ENCODE measurements at places on chromosomes 7 and 10.

DNA sequence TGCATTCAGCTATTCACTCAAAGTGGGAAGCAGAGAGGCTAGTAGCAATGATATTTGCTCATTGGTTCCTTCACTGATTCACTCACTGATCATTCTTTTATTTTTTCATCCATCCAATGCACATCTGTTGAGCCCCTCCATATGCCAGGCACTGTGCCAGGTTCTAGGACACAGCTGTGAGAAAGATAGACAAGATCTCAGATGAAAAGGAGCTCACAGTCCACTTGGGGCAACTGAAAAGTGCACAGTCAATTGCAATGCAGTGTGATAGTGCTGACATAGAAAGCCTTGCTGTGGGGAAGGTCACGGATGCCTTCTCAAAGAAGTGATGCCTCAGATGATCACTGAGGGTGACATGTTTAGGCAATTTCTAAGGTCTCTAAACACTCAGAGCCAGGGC lies 262.3 kb downstream of the PTEN start:
- DNase-seq, result no peak

DNA sequence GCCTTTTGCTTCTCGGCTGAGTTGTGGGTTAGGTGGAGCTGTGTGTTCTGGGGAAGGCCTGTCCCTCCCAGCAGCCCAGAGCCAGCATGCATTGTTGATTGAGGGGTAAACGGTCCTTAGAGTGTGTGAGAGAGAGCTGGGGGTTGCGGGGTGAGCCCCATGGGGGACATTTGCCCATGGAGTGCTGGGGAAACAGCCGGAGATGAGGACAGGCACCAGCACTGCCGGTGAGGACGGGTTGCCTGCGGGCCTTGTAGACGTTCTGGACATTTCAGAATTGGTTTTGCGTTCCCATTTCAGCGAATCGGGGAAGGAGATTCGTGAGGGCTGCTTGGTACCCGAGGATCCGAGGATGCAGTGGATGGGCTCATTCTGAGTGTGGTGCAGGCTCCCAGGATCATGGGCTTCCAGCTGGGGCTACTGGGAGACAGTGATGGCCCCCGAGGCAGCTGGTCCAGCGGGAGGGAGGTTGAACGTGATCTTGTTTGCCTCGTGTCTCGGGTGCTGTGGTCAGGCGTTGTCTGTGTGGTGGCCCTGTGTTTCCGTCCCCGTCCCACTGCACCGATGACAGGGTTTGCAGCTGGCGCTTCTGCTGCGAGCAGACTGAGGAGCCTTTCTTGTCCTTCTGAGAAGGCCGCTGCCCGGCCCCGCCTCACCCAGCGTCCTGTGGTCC lies 113.9 kb downstream of the CYTH3 start:
- no peak for DNase-seq

DNA sequence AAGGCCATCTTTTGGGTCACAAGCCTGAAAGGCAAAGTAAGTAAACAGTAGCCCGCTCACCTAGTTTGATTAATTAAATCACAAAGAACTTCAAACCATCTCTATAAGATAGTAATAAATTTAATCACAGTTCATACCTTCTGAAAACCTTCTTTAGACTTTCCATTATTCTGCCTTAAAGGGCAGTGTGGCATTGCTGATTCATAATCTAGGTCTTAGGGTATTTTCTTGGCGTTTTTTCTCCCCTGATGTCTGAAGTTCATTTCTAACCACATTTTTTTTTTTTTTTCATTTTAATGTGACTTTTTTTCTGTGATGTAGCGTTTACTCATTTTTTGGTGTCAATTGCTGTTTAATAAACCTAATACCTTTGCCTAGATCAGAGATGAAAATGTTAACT lies 27.5 kb downstream of the LOXL4 start:
- DNase-seq, result no peak

DNA sequence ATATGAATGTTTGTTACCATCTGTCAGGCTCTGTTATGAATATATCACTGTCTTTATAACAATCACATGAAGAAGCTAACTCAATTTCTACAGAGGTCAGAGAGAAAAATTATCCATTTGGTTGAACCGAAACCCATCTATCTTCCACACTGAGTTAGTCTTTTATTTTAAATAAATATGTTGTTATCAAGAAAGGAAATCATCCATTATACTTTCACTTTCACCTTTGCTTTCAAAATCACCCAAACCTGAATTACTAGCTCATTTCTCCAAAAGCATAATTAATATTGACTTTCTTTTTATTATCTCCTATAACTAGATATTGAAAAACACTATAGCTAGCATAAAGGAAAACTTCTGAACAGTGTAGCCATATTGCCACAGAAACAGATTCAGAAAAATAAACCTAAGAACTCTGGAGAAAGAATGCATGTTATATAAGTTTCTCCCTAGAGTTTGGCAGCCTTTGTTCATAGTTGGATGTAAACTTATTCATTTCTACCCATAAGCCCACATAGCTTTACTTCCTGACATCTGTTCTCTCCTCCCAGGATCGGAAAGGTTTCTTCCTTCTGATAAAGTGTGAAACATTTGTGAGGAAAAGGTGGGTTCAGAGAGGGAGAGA lies 66.0 kb downstream of the NPSR1 start:
- DNase-seq, result no peak

DNA sequence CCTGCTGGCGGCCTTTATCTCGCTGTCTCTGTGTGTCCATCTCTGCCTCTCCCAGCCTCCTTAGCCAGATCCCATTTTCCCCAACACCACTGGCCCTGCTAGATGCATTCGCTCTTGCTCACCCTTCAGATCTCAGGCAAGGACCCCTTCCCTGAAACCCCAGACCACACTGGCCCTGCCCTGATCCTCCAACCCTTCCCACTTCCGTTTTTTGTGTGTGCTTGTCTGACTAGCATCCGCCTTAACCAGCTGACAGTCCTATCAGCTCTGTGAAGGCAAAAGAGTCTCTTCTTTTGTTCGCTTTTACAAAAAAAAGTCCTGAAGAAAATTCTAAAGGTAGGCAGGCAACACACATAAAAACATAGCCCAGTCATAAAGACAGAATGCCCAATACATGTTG lies 28.7 kb downstream of the CHST15 start:
- no peak for DNase-seq

DNA sequence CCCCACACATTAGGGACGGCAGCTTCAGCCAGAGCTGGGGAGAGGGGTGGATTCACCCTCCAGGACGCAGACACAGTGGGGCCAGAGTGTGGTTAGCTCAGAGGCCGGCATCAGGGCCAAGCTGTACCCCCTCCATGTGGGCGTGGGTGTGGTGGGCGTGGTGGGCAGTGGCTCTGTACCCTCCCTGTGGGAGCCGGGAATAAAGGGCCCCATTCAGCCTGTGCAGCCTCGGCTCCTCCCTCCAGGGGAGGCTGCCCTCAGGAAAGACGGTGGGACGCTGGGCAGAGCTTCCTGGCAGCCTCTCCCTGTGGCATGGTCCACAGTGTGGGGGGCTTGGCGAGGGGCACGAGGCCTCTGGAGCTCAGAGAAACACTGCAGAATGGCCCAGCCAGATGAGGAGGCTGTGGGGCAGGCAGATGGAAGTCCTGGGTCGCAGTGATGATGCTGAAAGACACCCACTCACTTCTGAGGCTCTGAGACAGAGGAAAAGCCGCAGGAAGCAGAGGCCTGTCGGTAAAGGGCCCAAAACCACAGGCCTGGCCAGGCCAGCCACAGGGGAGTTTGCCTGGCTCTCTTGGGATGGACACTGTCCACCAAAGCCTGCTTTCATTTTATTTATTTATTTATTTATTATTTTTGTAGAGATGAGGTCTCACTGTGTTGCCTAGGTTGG lies 108.0 kb downstream of the SH3PXD2A start:
- DNase-seq, result no peak

- no peak for DNase-seq
Observed at GRCh38 chr10:78664929-78665553, 403.7 kb upstream of the ZMIZ1 start.

DNA sequence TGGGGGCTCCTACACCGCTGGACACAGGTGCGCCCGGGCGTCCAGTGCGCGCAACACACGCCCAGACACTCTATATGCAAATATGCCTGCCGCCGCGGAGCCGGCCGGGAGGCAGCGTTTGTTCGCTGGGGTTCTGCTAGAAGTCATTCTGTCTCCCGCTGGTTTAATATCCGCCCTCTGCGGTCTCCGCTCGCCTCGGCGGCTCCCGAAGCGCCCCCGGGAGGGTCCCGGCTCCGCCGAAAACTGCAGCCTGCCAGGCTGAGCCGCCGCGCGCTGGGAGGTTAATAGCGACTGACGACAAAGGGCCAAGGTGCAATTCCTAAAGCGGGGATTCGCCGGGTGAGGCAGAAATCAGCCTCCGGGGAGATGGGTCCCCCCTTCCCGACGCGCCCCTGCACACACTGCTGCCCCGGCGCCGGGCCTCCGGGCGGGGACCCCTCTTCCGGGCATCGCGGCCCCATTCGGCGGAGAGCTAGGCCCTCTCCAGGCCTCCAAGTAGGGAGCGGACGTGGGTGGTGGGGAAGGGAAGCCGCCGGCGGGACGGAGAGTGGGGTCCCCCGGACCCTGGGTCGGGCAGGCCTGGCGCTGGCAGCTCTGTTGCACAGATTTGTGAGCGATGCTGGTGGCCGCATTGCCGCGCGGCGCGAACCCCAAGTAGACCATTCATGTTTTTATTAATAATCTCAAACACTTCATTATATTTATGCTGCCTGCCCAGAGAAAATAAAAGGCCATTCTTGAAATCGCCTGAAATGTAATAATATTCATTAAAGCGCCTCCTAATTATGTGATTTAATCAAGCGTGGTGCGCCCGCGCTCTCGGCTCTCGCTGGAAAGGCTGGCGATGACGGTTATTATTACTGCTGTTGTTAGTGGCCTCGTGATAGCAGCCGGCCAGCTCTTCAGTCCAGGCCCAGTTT lies 9.1 kb downstream of the EN2 start:
- peak; percentile 10 for DNase-seq

DNA sequence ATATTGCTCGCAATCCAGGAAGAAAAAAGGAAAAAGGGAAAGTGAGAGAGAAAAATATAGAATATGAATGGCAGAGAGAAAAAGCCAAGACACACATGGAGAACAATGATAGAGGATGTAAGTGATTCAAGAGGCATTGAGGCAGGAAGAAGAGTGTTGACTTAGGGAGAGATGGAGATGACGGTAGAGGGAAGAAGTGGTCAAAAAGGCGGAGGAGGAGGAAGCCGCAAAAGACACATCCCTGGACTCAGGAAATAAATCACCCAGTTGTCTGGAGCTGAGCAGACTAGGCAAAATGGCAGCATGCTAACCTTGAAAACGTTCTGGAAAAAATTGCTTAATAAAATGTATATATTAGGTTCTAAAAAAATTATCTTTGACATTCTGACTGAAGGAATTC lies 17.7 kb upstream of the GPR37 start:
- DNase-seq, result no peak

DNA sequence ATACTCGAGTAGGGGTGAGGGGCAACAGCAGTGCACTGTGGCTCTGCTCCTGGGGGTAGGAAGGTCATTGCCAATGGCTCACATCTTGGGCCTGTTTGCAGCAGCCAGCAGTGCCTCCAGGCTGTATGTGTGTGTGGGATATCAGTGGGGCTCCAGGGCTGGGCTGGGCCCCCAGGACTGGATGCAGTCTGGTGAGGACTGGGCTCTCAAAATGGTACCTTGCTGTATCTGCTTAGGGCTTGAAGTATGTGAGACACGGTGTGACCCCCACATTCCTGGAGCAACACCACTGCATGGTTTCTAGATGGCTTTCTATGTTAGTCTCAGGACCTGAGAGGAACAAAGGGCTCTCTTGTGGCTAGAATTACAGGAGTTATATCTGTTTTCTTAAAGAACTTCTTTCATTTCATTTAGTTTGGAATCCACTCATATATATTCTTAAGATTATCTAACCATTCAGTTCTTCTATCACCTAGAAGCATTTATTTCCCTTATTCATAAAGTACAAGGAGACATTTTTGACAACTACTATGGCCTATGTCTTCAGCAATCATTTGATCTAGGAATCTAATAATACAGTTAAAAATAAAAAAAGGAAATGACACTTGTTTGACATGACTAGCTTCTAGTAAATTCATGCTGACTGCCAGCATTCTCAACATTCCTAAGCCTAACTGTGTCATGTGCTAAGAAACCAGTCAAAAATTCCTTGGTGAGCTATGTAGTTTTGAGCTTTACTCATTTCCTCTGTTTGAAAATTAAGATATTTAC lies 443.2 kb upstream of the SEMA3A start:
- no peak for DNase-seq

DNA sequence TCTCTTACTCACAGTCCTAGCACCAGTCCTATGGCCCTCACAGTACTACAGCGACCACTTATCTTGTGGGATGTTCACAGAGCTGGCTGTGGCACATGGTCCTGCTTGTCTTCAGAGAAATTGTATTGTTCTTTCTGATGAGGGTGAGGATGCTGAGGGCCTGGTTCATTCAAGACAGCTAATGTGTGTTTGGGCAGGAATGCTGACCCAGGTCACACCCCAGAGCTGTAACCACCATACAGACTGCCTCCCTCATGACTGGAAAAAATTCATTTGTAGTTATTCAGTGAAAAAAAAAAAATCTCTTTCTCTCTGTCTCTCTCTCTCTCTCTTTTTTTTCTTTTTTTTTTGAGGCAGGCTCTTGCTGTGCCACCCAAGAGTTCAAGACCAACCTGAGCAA lies 83.5 kb downstream of the KLF6 start:
- DNase-seq, result no peak

- DNase-seq, result no peak
Observed at GRCh38 chr7:311131-311680, 21.2 kb downstream of the FOXL3 start.

DNA sequence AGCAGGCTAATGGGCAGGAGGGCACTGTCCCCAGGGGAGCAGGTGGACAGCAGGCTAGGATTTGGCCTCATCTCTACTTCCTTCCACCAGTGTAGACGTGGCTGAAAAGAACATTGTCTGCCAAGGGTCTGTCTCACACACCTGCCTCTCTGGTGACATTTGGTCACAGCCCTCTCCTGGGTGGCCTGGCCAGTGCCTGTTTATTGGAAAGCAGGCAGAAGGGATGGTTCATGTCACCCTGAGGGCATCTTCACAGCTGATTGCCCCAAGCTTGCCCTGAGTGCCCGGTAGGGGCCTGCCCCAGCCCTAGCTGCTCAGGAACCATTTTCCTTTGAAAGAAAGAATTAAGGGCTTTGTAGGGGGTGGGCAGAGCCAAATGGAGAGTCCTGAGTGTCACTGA lies 138.7 kb downstream of the C10orf105 start:
- DNase-seq, result no peak

Measured in T-helper 9 cell (primary cell).